Fibroblast of lung (primary cell): ENCODE measurements at places on chromosomes 2 and 18. TPM values are rescaled to one million over a fixed set of nuclear protein-coding genes. Genes with fewer than 3 reads are reported as not detected.

GKN2 gene
- total RNA-seq = not detected in 2 replicates

IL36B gene
- total RNA-seq = not detected in 2 replicates

SPDYA gene
- 0.77 and 0.83 TPM in 2 replicates for total RNA-seq

OLA1 gene
- 70.4 and 74.3 TPM in 2 replicates for total RNA-seq

LIMS3 gene
- total RNA-seq = 6.3 TPM in 1 of 2 replicates, not detected in the other

CHRND gene
- not detected in 2 replicates for total RNA-seq

SNED1 gene
- 39.5 and 53.2 TPM in 2 replicates for total RNA-seq

LYPD6B gene
- total RNA-seq = not detected in 2 replicates

GRB14 gene
- total RNA-seq = 0.26 and 0.33 TPM in 2 replicates

OSR1 gene
- total RNA-seq = 13.4 and 17.7 TPM in 2 replicates

CRYBA2 gene
- total RNA-seq = not detected in 2 replicates

ATIC gene
- total RNA-seq = 35.4 and 40.3 TPM in 2 replicates

MYOM1 gene
- total RNA-seq = 0.26 and 0.83 TPM in 2 replicates

GPR45 gene
- not detected in 2 replicates for total RNA-seq

UXS1 gene
- 18.5 and 23.1 TPM in 2 replicates for total RNA-seq

C2orf78 gene
- not detected in 2 replicates for total RNA-seq

ZNF513 gene
- 7.7 and 8.4 TPM in 2 replicates for total RNA-seq

CDKL4 gene
- 3.0 and 3.1 TPM in 2 replicates for total RNA-seq

CPO gene
- total RNA-seq = under 0.01 TPM in 1 of 2 replicates, not detected in the other

IRS1 gene
- 18.7 and 29.1 TPM in 2 replicates for total RNA-seq

REG1A gene
- not detected in 2 replicates for total RNA-seq

SRD5A2 gene
- total RNA-seq = not detected in 2 replicates

SDC1 gene
- total RNA-seq = 17.5 and 56.8 TPM in 2 replicates

SERPINB13 gene
- not detected in 2 replicates for total RNA-seq
